Activated T-cell treated with anti-CD3 and anti-CD28 coated beads, Interleukin-2, amount 50 U/mL, for 72 hours (primary cell): ENCODE measurements at places on chromosomes 16 and 17. TPM values are rescaled to one million over a fixed set of nuclear protein-coding genes. Genes with fewer than 3 reads are reported as not detected.

OR2C1 gene
- total RNA-seq = not detected

PDILT gene
- total RNA-seq = not detected

BAIAP3 gene
- total RNA-seq = 1.1 TPM

TPPP3 gene
- 0.16 TPM for total RNA-seq

GPRC5B gene
- total RNA-seq = 0.17 TPM

PHB1 gene
- total RNA-seq = 91.4 TPM

DNA sequence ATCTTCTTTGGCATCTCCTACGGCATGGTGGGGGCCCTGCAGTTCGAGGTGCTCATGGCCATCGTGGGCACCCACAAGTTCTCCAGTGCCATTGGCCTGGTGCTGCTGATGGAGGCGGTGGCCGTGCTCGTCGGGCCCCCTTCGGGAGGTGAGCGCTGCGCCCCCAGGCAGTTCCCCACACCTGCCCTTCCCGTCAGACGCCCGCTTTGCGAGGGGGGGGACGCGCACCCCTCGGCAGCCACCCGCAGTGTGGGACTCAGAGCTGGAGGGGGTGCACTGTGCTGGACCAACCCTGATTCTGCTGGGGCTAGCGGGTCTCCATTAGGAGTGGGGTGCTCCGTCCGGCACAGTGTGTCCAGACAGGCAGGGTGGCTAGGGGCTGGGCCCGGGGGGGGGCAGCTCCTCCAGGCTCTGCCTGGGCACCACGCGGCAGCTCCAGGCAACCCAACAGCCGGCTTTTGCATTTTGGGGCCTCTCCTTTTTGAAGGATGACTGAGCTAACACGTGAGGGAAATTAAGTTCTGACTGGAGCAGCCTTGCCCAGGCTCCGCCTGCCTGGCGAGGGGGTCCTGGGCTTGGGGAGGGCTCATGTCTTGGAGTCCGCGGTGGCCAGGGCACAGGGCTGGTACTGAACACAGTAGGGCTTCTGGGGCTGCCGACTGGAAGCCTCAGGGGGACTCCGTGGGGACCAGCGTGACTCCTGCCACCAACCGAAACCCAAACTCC is 9.1 kb downstream of the SLC16A3 start:
- no peak for DNase-seq

DNA sequence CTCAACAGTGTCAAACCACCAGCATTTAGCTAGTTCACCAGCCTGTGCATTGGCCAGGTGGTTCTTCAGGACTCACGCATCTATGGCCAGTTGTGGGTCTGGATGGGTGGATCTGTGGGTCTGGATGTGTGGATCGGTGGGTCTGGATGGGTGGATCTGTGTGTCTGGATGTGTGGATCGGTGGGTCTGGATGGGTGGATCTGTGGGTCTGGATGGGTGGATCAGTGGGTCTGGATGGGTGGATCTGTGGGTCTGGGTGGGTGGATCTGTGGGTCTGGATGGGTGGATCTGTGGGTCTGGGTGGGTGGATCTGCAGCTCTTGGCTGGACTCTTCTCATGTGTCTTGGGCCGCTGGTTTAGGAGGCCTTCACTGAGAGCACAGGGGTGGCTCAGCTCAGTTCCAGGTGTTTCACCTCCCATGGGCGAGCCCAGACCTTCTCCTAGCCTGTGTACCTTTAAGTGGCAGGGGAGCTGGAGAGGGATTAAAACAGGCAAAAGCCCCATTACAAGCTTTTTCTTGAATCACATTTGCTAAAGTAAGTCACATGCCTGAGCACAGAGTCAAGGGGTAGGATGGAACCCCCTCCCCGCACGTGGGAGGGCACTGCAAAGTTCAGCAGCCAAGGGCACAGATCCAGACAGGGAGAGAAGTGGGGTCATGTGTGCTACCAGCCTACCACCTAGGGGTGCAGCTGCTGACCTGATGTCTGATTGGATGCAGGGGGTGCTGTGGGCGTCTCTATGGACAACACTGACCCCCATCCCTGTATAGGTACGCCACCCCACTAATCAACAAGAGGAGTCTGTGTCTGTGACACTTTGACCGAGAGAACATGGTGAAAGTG is 3.4 kb upstream of the NUBP1 start:
- no peak for DNase-seq

GRCh38 chr17:2794111-2794803 is 2.0 kb upstream of the RAP1GAP2 start:
- DNase-seq = no peak

- no peak for DNase-seq
Observed at GRCh38 chr17:70017112-70017511, 57.9 kb upstream of the KCNJ16 start.

- no peak for DNase-seq
Observed at GRCh38 chr16:54554581-54554980, 268.0 kb upstream of the IRX3 start.

DNA sequence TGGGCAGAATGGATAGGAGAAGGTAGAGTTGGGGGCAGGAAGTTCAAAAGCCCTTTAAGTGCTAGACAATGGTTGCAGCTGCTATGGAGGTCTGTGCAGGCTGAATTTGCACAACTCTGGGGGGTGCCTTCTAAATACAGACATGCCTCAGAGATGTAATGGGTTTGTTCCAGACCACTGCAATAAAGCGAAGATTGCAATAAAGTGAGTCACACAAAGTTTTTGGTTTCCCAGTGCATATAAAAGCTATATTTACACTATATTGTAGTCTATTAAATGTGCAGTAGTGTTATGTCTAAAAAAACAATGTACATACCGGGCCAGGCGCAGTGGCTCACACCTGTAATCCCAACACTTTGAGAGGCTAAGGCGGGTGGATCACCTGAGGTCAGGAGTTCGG is 60.5 kb upstream of the MYOCD start:
- no peak for DNase-seq

- DNase-seq = no peak
Observed at GRCh38 chr16:12145918-12146317, 169.4 kb downstream of the SNX29 start.

GRCh38 chr17:42202159-42202558 is 7.9 kb upstream of the GHDC start:
- no peak for DNase-seq

DNA sequence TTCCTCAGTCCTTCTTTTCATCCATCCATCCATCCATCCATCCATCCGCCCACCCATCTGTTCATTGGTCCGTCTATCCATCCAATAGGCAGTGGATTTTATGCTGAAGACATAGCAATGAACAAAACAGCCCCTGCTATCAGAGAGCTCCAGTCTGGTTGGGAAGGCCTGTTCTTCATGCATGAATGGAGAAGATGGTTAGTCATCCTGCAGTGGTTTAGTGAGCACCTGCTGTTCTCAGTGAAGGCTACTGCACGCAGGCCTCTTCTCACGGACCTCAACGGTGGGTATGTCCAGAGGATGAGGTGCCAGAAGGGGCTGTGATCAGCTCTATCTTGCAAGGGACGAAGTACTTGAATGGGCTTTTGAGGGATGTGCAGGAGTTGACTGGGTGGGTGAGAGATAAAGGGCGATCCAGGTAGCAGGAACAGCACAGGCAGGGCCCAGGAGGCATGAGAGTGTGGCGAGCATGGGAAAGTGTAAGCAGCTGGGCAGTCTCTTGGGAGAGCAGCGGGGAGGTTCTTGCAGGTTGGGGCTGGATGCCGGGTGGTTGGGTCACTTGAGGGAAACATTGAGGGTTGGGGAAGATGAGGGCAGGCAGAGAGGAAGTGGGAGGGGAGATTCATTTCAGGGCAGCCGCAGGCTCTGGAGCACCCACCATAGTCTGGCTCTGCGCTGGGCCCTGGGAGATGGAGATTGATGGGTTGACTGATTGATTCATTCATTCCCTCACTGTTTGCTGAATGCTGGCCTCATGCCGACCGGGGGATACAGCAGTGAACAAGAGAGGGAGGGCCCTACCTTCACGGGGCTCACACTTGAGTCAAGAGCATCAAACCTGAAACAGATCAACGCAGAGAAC is 115.0 kb upstream of the CIBAR2 start:
- DNase-seq = no peak

GRCh38 chr16:2364638-2365210 is 24.2 kb upstream of the ABCA3 start:
- no peak for DNase-seq

- no peak for DNase-seq
Observed at GRCh38 chr16:3732171-3732570, 14.8 kb upstream of the TRAP1 start.

GRCh38 chr17:42023524-42024349 is 3.8 kb downstream of the NKIRAS2 start:
- no peak for DNase-seq

DNA sequence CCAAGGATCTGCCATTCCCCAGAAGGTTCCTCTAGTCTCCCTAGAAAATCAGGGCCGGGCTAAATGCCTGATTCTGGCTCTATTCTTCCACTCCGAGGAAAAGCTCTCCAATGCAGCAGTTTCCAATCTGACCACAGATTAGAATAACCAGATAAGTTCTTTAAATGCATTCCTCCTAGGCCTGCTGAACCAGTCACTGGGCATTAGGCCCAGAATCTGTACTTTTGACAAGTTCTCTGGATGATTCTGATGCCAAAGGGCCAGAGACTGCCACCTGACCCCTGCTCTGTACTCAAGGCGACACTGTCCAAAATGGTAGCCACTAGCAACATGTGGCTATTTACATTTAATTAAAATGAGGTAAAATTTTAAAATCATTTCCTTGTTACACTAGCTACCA is 22.3 kb downstream of the MAP3K14 start:
- DNase-seq = no peak

DNA sequence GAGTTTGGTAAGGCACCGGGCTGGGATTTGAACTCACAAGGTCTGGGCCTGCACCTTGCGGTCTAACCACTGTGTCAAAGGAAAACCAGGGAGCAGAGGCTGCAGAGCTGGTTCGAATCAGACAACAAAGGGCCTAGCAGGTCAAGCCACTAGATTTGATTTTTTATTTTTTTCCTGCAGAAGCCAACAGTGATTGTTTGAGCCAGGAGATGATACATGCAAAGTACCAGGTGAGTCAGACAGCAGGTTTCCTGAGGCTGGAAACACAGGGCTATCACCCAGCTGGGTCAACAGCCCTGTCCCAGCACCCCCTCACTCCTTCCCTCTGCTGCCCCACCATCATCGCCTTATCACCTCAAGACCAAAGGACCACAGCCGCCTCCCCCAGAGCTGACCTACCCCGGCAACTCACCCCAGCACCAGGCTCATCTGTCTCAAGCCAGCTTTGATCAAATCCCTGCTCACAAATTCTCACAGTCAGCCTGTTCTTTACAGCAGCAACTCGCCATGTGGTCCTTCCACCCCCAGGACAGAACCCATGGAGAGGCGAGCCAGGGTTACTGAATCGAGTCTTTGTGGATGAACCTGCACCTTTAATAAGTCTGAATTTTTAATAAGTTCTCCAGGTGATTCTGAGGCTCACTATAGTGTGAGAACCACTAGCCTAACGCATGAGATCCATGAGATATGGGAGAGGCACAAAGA is 13.0 kb upstream of the KRT19 start:
- DNase-seq = no peak

DNA sequence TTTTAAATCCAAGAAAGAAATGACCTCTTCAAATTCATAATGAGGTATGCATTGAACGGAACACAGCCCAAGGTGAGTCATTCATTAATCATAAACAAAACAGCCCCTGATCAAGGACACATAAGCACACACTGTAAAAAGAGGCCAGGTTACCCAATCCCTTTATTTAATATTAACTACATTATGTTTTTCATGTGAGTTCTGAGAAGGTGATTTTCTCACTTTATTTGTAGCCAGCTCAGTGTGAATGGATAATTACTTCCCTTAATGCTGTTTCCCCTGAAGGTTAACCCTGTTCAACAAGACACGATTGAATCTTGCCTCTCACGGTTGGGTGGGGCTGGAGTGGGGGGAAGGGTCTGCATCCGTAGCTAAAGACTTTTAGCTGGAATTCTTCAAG is 257.3 kb upstream of the SALL1 start:
- no peak for DNase-seq

- no peak for DNase-seq
Observed at GRCh38 chr17:38322897-38323296, 20.9 kb downstream of the GPR179 start.

DNA sequence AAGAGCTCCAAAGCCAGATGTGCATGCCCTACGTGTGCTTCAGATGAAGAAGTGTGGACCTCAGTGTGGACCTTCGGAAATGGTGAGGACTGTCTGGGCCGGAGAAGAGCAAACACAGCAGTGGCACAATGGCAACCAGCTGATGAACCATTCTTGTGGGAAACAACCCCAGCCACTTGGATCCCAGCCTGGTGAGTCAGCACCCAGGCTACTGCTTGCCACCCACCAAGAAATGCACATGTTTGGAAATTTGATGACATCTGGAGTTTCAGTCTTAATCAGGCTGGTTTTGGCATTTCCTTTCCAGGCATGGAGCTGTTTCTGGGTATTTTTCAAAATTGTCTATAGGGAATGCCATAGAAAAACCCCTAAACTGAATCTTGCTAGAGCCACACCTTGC is 42.7 kb downstream of the DYNLRB2 start:
- peak; percentile 73 for DNase-seq

DNA sequence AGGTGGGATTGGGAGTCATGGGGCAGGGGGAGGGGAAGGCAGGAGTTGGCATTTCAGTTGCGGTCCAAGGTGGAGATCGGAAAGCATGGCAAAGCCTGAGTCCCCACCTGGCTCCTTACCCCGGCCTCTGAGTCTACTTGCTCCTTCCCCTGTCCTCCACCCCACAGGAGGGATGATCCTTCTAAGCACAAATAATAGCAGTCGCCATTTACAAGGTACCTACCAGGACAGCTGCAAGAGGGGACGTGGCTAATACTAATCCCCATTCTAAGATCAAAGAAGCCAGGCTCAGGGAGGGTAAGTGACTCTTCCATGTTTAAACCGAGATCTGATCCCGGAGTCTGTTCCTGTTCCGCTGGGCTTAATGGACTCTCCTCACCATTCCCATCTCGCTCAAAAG is 396.3 kb downstream of the SLC39A11 start:
- no peak for DNase-seq

- no peak for DNase-seq
Observed at GRCh38 chr17:18285296-18285695, 24.8 kb downstream of the MIEF2 start.

DNA sequence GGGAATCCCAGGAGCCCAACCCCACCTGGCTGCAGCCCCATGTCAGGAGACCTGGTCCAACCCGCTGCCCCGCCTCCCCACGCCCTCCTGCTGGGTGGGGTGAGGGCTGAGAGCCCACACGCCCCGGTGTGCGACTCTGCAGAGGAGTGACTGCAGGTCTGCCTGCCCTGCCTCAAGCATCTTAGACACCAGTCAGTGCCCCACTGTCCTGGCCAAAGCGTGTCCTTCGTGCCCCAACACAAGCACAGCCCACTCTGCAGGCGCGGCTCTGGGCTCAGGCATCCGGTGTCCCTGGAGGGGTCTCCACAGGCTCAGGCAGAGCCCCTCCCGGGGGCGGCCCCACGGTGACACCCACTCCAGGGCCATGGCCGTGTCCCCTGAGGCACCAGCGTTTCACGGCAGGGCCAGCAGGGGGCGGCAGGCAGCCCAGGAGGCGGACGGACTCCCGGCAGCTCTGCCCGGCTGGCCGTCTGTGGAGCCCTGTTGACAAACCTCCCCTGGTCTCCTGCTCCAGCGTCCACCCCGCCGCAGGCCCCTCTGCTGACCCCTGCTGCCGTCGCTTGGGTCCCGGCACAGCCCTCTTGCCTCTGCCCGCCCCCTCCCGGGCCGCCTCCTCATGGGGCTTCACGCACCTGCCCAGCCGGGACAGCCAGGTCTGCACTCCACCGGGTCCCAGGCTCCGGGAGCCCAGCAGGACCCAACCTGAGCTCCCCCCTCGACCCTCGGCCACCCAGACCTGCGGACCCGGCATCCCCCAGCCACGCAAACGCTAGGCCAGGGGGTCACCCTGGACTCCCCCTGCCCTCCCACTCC is 8.6 kb upstream of the UBE2I start:
- peak; percentile 85 for DNase-seq
